ENCODE measurements at places on chromosomes 11 and 22.
A peak's percentile ranks its signal among the peaks of the same experiment; 100 is the strongest.

DNA sequence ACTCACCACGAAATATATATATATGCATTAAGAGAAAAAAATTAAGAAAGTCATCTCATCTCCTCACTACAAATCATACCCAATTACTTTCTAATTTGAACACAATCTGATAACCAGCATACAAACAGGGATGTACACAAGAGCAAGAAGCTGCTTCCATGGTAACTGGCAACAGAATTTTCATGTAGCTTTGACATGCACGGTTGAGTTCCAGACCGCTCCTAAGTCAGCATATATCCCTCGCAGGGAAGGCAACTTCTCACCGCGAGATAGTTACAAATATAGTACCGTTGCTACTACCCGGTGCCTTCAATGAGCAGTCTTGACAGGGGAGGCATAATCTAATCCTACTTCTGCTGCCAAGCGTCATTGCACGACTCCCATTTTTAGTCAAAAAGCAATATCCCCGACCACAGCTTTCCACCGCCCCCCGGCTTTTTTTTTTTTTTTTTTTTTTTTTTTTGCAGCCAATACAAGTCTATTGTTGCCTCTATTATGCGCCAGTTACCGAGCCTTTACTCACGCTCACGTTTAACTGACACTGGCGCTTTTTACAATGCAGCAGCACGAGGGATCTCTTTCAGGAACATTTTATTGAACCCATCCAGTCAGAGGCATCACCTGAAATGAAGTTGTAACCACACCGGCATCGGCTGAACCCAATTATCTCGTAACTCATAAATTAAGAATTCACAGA lies 2.2 kb downstream of the CADM1 start:
- DNase-seq = no peak

DNA sequence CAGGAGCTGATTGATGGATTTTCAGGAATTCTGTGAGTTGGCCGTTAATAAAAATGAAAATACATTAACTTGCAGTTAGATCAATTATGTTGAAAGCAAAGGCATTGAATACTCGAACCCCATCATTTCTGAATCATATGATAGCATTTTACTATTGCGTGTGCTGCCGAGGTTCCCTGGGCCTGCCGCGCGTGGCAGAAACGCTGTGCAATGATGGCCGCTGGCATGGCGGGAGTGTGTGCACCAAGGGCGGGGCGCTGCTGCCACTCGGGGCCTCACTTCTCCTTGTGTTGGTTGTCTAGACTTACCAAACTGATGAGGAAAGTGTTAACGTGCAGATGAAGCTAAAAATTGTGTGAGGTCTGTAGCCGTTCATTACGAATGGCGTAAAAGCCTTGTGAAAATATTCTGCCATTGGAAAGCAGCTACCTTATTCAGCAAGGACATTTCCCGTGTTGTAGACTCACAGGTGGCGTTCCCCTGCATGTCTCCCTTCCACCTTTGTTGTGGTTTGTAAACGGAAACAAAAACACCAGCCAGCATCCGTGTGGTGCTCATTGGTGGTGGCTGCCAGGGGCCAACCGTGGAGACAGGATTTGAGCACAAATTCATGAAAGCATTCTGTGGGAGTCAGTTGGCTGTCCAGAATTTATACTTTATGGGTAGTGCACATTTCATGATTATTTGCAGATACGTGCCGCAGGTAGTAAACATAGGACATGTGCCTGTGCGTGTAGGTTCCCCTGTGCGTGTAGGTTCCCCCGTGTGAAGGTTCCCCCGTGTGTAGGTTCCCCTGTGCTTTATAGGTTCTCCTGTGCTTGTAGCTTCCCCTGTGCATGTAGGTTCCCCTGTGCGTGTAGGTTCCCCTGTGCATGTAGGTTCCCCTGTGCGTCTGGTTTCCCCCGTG lies 5.9 kb upstream of the GRAMD4 start:
- no peak for DNase-seq

GRCh38 chr11:62119569-62119968 lies 4.2 kb upstream of the INCENP start:
- DNase-seq = no peak

DNA sequence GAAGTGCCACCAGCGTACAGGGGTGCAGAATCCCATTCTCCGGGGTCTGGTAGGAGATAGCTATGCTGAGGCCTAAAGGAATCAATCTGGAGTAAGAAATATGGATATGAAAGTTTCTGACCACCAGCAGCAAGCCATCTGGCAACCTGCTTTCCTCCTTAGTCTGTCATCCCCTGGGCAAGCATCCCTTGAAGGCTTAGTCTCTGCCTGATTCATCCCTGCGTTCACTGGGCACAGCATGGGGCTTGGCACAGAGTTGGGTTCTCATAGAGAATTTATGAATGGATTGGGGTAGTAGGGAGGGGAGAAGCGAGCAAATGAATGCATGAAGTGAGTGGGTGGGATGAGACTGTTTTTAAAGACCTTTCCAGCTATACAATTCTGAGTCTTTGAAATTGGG lies 85.8 kb upstream of the NARS2 start:
- no peak for DNase-seq

DNA sequence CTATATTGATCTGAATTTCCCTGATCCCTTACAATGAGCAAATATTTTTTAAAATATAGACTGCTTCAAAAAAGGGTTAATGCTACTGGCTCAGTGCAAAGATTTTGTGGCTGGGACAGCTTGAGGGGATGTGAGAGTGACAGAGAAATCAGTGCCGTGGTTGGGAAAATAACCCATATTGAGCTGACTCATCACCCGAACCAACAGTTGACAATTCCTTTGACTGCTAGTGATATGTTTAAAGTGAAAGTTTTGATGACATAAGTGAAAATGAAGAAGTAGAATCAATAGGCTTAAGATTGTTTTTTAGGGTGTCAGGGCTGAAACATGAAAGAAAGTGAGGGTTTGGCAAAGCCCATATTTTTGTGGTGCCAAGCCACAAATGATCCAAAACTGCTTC lies 257.1 kb upstream of the TENM4 start:
- no peak for DNase-seq

DNA sequence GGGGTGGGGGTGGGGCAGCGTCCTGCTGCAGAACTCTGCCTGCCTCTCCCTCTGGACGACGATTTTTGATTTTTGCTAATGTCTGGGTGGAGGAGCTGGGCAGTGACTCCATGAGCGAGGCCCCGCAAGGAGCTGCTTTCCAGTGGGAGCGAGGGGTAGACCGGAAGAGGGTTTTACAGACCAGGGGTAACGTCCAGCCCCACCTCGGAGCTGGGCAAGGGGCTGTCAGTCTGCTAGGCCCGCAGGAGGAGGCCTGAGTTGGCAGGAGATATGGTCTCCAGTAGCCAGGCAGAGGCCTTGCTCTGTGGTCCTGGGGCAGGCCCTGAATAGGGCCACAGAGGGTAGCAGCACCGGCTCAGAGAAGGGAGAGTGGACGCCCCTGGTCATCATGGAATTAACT lies 9.0 kb downstream of the MAPK8IP2 start:
- no peak for DNase-seq

DNA sequence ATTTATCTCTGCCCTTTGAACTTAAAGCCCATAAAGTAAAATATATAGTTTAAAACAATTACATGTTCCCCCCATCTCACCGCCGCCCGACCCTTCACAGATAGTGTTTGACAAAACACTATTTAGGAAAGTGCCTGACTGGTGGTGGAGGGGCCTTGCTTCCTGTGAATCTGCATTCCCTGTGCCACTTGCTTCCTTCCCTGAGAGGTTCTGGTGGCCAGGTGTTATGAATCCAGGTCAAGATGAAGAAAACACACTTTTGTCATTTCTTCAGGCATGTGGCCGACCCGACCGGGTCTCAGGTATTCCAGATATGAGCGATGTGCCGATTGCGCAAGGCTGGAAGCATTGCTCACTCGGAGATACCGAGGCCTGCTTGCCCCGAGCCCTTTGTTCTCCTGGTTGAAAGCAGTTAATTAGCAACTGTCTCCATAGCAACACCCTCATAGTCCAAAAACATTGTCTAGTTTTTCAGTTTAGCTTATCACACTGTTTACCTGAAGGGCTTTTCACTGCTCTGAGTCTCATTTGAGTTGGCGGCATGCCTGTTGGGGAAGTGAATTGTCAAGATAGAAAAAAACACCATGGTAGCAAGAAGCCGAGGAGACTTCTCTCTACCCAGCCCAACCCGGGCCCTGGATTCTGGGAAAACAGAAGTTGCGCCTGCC lies 128.3 kb downstream of the TEAD1 start:
- peak; percentile 84 for DNase-seq

- DNase-seq = no peak
Measured at GRCh38 chr22:44381761-44382115, 69.0 kb upstream of the SHISAL1 start.

GRCh38 chr22:43234264-43234988 lies 47.5 kb upstream of the TTLL12 start:
- DNase-seq = no peak

GRCh38 chr22:27492566-27493201 lies 308.9 kb downstream of the MN1 start:
- no peak for DNase-seq

- no peak for DNase-seq
Measured at GRCh38 chr11:44566952-44567875, 1.8 kb downstream of the CD82 start.
